ENCODE measurements at places on chromosomes 5 and 9.

- DNase-seq, result peak; percentile 94
Observed at GRCh38 chr9:87793292-87793691, 67.4 kb downstream of the CTSL start.

DNA sequence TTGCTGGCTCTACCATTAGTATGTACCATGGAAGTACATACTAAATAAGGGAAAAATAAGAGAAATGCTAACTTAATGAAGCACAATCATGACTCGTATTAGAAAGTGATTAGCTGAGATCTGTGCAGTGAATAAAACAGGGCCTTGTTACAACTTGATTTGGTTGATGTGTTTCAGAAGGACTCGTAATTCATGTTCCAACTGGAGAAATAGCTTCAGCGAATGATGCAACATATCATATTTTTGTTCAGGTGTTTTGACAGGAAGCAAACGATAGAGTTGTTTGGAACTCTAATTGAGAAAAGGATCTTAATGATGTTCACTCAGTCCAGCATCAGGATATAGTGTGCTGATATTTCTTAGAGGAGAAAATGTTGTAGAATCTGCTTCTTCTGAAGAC is 474.6 kb upstream of the WWC1 start:
- no peak for DNase-seq

DNA sequence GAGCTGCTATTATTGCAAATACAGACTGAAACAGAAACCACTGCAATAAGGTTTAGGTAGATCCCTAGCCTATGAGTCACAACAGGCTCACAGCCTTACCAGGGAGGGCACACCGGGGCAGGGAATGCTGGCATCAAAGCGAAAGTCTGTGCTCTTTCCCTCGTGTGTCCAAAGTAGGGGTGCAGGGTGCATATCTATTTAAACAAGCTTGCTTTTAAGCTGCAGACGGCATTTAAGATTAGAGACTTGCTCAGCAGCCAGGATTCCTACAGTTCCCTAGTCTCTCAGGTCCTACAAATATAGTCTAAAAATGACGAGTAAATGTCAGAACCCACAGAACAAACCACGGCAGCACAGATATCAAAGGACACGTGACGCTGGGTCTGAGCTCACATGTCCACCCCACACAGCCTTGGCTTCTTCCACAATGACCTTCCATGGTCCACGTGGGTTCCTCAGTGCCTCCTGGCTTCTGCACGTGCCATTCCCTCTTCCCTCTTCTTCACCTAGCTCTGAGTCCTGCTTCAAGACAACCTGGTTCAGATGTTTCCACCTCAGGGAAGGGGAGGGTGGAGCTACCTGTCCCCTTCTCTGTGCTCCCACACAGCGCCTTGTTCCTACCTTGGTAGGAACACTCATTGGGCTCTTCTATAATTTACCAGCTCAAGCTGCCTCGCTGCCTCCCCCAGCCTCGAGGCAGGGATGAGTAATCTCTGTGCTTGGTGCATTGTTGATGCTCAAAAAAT is 193.2 kb downstream of the MAPKAP1 start:
- peak; percentile 29 for DNase-seq

- DNase-seq, result no peak
Observed at GRCh38 chr5:127958421-127959011, 125.0 kb upstream of the SLC12A2 start.
